ENCODE measurements at places on chromosomes 5 and 9.

GRCh38 chr5:173778152-173778782 lies 109.9 kb upstream of the CPEB4 start:
- no peak for DNase-seq

- DNase-seq: peak; percentile 63
These were observed 14.2 kb upstream of the NRARP start for GRCh38 chr9:137316012-137316981.

GRCh38 chr5:72045692-72046091 lies 61.6 kb upstream of the MAP1B start:
- DNase-seq: no peak

DNA sequence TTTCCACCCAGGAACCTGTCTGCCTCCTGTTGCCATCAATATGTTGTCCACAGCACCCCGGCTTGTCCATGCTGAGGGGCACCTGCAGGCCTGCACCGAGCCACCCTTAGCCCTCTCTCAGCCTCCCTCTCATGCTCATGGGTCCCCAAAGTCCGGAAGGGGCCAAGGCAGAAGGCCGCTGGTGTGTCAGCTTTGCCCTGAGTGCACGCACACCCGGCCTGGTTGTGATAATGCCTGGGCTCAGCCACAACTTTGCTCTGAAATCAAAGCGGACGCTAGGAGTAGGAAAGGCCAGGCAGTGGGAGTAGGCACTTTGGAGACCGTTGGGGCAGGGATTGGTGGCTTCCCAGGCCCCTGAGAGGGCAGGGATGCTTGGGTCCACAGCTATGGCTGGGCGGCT lies 201.8 kb upstream of the NUDT12 start:
- no peak for DNase-seq

GRCh38 chr5:9813305-9813704 lies 183.2 kb upstream of the TAS2R1 start:
- DNase-seq: no peak

DNA sequence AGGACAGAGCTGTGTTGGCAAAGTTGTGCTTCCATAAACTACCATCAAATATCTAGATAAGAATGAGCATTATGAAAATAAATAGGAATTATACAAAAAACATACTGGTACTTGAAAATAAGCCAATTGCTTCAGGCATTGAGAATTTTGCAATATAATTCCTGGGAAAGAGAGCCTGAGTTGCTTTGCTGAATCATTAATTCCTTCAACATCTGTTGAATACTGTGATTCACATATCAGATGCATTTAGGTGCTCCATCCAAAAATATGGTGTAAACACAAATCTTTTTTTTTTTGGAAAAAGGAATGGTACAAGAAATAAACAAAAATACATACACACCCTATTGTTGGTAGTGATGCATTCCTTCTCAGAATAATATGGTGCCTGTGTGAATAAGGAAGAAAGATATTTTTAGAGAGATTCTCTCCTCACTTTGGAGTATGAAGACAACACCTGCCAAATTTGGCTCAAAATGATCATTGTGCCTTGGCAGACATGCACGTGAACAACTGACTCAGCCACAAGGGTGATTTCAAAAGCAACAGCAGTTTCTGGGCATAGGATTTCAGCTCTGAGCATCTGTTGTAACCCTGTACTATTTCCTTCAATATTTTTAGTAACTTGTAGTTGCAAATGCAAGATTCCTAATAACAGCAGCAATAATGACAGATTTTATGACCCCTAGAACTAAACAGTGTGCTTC lies 96.7 kb downstream of the CAVIN4 start:
- DNase-seq: no peak

- no peak for DNase-seq
These were observed 5.2 kb downstream of the RXRA start for GRCh38 chr9:134331186-134332025.

GRCh38 chr9:33467526-33467925 lies 6.2 kb downstream of the NOL6 start:
- DNase-seq: no peak

GRCh38 chr5:135476615-135477581 lies 24.7 kb upstream of the TIFAB start:
- no peak for DNase-seq

GRCh38 chr5:143552680-143553079 lies 149.2 kb upstream of the NR3C1 start:
- no peak for DNase-seq

DNA sequence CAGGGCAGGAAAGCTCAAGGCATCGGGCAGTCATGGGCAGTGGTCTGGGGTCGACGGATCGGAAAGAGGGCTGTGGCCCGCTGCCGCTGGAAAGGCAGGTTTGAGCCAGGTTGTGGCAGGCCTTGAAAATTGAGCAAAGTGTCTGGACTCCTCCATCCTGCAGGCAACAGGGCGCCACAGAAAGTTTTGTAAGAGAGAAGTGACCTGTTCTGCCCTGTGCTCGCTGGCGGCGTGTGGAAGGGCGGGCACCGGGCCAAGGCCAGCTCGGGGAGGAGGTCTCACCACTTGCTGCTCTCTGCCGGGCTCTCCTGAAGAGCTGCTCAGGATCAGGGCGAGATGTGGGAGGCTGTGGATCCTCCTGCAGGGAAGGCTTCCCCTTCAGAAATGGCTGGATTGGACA lies 41.4 kb upstream of the FAT2 start:
- DNase-seq: no peak

GRCh38 chr5:91277840-91278239 lies 105.3 kb downstream of the ARRDC3 start:
- DNase-seq: no peak

DNA sequence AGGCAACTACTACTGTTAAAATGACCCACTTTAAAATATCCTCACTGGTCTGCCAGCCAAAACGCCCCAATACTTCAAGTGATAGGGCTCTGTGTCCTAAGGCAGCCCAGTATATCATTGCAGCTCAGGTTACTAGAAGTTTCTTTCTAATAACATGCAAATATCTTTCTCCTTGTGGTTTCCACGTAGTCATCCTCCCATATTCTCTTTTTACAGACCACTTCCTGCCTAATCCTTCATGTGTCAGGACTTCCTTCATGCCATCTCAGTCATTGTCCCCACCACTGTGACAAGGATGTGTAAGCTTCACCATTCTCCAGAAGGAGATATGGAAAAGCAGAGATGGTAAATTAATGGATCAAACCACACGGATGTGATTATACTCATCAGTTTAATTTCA lies 813.7 kb downstream of the MAT2B start:
- no peak for DNase-seq

DNA sequence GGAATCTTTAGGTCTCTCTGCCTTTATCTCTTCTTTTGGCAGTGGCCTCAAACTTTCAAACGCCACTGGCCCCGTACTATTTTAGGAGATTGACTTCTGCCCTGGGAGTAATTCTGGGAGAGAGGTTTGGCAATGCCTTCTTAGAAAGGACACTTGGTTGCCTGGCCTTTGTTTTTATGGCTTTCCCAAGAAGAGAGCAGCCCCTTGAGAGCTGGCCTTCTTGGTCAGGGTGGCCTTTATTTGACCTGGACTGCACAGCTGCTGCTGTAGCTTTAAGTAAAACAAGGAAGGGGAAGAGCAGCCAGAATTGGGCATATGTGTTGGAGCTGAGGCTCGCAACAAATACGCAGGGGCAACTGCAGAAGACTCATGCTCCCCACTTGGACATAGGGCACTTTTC lies 60.8 kb downstream of the PTPN3 start:
- no peak for DNase-seq

- no peak for DNase-seq
These were observed 6.5 kb upstream of the TLE4 start for GRCh38 chr9:79565245-79565644.

GRCh38 chr5:7844901-7845300 lies 6.0 kb downstream of the CFAP90 start:
- DNase-seq: no peak

DNA sequence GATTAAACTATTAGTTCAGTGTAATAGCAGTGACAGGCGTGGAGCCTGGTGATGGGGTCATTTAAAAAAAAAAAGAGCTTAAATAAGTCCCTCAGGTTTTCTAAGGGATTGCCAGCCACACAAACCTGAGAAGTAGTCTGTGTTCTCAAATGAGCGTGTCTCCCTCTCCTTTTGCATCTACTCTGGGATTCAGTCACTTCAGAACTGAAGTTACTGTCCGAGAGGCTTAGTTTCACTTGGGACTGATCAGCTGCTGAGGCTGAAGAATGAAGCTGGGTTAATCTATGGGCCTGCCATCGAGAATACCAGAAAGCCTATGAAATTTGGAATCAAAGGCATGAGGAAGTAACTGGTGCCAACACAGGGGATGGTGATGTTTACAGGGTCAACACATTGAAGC lies 310.1 kb downstream of the ADAMTS6 start:
- DNase-seq: no peak

- no peak for DNase-seq
These were observed 10.1 kb upstream of the CDH9 start for GRCh38 chr5:27048510-27048909.

GRCh38 chr9:107024193-107024592 lies 161.2 kb downstream of the ZNF462 start:
- no peak for DNase-seq

All from activated CD8-positive, alpha-beta memory T cell treated with anti-CD3 and anti-CD28 coated beads, Interleukin-2, amount 50 U/mL, for 48 hours (primary cell).